Spinal cord (tissue), 10 donors: ENCODE measurements at places on chromosomes 5 and 9. TPM values are rescaled to one million over a fixed set of nuclear protein-coding genes. Genes with fewer than 3 reads are reported as not detected.

Gene PCDHGB2
- total RNA-seq, result 6.3 TPM

Gene OTP
- total RNA-seq, result 0.83 TPM

Gene SLC4A9
- 0.39 TPM for total RNA-seq

Gene PCDHA11
- 3.0 TPM for total RNA-seq

Gene LSM11
- total RNA-seq, result 59.8 TPM

Gene TMEM141
- 76.9 TPM for total RNA-seq

Gene TLX3
- 2.0 TPM for total RNA-seq

Gene PPP6C
- 26.6 TPM for total RNA-seq

Gene NUTM2G
- not detected for total RNA-seq

Gene PCDHB6
- 2.7 TPM for total RNA-seq

Gene INSL6
- total RNA-seq, result not detected

Gene FRMD3
- total RNA-seq, result 12.6 TPM

Gene TXNDC8
- total RNA-seq, result not detected

Gene NMUR2
- 0.30 TPM for total RNA-seq

Gene CDC25C
- 3.7 TPM for total RNA-seq

Gene CTNND2
- total RNA-seq, result 36.5 TPM

Gene TAF9
- 68.3 TPM for total RNA-seq

Gene NTRK2
- total RNA-seq, result 185 TPM

Gene CBY3
- total RNA-seq, result not detected

Gene GAPT
- 3.7 TPM for total RNA-seq

Gene WNK2
- total RNA-seq, result 29.2 TPM

Gene SH3RF2
- total RNA-seq, result 0.30 TPM

Gene GLRA1
- 39.1 TPM for total RNA-seq

Gene FCHO2
- total RNA-seq, result 31.0 TPM

Gene PTGR1
- total RNA-seq, result 53.1 TPM

Gene KCNIP1
- total RNA-seq, result 82.4 TPM

Gene CEP78
- 57.2 TPM for total RNA-seq

Gene SLC34A3
- total RNA-seq, result not detected

Gene TMEM252
- not detected for total RNA-seq

Gene SNX30
- total RNA-seq, result 21.5 TPM
